ENCODE measurements at places on chromosomes 13 and 19.

DNA sequence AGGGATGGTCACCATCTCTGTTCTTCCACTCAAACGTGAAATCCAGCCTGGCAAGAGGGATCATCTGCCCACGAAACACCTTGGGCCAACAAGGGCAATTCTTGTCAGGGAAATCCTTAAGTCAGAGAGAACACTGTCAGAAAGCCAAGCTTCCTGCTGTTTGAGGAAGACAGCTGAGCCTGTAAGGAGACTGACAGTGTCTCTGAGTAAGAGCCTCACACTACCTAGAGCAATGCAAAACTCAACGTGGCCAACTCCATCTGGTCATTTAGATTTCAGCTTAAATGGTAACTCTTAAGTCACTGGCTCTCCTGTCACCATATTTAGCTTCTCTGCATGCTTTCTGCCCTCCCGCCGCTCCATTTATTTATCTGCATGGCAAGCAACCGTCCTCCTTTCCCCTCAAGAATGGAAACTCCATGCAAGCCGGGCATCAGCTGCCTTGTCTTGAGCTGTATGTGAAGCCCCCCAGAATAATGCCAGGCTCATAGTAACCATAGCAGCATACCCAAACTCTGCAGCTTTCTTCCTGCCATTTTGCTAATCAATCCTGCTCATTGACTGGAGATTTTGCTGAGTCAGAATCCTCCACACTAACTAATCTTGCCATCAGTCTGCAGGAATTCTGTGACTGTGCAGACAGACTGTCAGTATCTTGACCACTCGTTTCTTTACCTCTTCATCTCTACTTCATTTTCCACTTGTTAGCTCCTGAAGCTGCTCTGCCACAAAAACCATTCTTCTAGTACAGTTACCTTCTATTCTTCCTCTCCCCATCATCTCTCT, 159.8 kb downstream of the IRS2 start:
- DNase-seq, result no peak

DNA sequence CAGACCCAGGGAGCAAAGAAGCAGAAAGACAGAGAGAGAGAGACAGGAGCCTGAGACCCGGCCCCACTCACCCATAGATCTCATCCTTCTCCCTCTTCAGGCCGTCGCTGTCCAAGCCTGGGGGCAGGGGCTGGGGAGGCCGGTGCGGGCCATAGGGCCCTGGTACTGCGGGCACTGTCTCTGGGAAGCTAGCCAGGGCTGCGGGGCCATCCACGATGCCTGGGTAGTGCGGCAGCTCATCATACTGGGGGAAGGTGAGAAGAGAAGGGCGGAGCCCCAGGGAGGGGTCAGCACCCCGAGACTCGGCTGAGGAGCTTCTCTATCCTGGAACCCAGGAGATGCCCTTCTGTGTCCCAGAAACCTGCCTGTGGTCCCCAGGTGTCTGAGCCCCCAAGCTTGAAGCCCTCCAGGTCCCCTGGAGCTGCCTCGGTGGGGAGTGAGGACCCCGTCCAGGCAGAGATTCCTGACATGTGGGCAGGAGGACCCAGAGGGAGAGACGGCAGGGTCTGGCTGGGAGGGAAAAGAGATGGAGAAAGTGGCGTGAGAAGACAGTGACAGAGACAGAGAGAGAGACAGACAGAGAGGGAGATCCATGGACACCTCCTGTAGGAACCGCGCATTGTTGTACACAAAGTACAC, 2.1 kb downstream of the MEIS3 start:
- no peak for DNase-seq

DNA sequence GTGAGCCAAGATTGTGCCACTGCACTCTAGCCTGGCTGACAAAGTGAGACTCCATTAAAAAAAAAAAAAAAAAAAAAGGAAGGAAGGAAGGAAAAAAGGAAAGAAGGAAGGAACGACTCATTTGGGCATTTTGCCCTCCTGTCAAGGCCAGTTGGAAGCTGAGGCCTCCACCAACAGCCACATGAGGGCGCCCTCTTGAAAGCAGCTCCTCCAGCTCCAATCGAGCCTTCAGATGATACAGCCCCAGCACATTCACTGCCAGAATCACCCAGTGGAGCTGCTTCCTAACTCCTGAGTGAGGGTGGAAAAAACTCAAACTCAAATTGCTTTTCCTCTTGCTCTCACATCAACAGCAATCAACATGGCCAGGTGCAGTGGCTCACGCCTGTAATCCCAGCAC, 40.9 kb downstream of the GNG7 start:
- DNase-seq, result no peak

- no peak for DNase-seq
These were observed 54.8 kb downstream of the DGKH start for GRCh38 chr13:42102961-42103865.

DNA sequence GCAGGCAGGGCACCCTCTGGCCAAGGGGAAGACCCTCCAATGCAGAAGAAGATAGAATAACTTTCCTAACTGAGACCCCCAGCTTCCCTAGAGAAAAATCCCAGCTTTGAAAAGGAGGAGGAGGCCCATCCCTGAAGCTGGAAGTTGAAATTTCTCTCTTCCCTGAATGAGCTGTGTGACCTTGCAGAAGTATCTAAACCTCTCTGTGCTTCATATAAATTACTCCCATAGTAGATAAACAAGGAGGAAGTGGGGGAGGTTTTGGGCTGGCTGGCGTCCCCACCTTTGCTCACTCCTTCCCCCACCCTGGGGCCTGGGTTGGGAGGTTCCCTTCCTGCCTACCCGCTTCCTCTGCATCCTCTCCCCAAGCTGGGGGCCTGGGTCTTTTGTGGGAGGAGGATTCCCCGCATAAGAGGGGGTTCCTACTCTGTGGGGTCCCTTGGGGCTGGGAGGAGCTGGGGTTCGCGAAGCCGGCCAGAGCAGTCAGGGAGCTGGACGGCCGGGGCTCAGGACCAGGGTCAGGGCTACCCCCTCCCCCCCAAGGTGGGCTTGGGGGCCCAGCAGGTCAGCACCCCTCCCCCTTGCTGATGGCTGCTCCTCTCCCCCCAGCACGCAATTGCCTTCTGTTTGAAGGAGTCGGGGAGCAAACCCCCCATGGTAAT, 11.7 kb downstream of the CAMSAP3 start:
- no peak for DNase-seq

DNA sequence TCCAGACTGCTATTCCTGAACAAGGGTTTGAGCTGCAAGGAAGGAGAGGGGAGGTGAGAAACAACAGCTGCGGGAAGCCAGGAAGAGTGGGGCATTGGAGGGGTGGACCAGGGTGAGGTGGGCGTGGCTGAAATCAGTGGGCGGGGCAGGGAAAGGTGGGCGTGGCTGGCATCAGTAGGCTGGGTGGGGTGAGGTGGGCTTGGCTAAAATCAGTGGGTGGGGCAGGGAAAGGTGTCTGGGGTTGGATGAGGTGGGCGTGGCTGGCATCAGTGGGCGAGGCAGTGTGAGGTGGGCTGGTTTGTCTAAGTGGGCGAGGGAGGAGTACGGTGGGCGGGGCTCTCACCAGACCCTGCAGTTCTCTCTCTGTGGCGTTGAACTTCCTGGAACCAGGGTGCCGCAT, 87.6 kb downstream of the MUC16 start:
- no peak for DNase-seq

DNA sequence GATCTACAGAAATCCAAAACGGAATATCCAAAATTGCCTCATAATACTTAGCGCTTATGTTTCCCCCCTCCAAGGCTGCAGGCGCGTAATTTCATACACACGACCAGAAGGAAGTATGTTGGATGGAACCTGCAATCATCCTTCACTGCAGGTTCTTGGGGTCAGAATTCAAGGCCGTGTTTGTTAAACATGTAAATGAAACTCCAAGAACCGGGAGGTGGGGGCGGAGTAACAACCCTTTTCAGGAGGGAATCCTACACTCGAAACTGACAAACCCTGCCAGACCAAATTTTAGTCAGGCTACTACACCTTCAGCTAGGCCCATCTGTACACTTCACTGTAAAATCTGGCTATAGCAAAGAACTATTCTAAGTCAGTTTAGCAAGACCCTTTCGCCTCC, 1.3 kb downstream of the ZNF607 start:
- no peak for DNase-seq

- DNase-seq, result no peak
These were observed 192.9 kb downstream of the KLF5 start for GRCh38 chr13:73251626-73252265.

GRCh38 chr19:7494416-7495098, 5.7 kb upstream of the PEX11G start:
- DNase-seq, result no peak

DNA sequence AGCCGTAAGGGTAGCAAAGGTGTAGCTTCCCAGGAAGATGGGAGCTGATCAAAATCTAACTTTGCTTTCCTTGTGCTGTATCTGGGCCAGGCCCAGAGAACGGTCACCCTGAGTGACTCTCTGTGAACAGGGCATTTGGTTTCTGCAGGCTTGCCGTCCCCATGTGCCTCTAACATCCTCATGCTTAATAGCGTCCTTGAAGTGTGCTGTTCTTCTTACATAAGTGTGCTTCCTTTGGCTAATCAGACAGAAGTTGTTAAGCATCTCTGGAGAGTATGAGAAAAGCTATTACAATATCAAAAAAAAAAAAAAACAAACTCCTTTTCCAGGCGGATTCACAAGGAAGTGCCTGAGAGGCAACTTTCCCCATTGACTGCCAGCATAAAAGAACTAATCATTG, 503.7 kb downstream of the DIAPH3 start:
- no peak for DNase-seq

DNA sequence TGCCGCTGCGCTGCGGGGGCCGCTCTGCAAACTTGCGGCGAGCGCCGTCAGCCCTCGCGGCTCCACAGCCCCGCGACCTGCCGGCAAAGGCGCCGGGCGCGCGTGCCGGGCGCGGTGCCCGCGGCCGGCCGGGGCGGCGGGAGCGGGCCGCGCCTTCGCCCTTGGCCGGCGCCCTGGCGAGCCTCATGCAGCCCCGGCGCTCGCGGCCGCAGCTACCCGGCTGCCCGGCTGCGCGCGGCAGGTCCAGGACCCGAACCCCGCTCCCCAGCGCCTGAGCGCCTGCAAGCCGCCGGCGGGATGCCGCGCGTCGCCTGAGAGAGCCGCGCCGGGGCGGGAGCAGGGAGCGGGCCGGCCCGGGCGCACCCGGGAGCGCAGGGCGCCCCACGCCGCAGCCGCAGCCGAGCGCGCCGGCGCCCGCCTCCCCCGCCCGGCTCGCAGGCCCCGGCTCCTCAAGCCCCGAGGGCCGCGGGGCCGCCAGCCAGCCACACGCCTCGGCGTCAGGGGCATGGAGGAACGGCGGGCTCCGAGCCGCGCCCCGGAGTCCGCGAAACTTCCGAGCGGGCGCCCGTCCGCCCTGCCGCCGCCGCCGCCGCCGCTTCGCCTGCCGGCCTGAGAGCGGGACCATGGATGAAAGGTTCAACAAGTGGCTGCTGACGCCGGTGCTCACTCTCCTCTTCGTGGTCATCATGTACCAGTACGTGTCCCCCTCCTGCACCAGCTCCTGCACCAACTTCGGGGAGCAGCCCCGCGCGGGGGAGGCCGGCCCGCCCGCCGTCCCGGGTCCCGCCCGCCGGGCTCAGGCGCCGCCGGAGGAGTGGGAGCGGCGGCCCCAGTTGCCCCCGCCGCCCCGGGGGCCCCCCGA, 564 bp downstream of the HS6ST3 start:
- DNase-seq, result no peak

DNA sequence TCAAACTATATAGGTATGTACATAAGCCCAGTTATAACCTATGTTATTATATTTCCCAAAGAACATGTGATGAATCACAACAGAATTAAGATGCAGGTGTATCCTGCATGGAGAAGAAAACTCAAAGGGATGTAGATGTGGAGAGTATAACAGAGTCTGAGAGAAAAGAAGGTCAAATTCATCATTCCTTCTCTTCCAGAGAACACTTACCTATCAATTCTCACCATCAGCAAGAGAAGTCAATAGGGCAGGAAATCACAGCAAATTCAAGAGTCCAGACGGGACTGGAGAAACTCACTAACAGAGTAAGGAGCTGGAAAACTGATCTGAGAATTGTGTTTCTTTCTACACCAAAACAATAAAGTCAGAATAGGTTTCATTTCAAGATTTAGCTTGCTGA, 28.4 kb downstream of the DIAPH3 start:
- DNase-seq, result no peak

GRCh38 chr19:47319923-47320871, 10.5 kb downstream of the C5AR1 start:
- no peak for DNase-seq

DNA sequence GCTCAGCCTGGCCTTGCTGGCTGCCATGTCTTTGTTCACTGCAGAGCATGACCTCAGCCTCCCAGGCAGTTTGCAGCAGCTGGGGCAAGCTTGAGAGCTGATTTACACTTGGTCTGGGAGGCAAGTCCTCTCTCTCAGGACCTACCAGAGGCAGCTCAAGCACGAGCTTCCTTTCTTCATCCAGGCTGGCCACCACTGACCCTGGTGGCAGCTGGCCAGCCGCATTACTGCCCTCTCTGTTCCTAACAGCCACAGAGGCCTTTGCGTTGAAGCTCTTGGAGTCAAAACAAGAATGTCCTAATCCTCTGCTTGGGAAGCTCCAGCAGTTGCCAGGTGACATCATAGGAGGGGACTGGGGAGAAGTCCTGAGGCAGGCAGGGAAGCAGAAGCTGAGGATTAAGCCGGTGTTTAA, 85.7 kb downstream of the NUFIP1 start:
- no peak for DNase-seq

GRCh38 chr13:101341464-101341863, 74.8 kb downstream of the NALCN start:
- DNase-seq, result no peak

DNA sequence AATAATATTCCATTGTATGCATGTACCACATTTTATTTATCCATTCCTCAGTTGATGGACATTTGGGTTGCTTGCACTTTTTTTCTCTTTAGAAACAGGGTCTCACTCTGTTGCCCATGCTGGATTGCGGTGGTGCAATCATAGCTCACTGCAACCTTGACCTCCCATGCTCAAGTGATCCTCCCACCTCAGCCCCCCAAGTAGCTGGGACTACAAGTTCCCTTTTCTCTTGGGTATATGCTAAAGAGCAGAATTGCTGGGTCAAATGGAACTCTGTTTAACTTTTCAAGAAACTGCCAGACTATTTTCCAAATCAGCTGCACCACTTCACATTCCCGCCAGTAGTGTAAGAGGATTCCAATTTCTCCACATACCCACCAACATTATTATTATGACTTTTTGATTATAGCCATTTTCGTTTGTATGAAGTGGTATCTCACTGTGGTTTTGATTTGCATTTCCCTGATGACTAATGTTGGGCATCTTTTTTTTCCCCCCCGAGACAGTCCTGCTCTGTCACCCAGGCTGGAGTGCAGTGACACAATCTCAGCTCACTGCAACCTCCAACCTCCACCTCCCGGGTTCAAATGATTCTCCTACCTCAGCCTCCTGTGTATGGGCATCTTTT, 7.6 kb upstream of the IPO5 start:
- no peak for DNase-seq

Data from natural killer cell treated with Interleukin-12 subunit alpha and Interleukin-12 subunit beta and Interleukin-15 and Interleukin-18, amount 100 ng/mL, for 72 hours (primary cell).